ENCODE measurements at places on chromosomes 6 and 20.

- no peak for DNase-seq
Measured at GRCh38 chr20:37282556-37282955, 6.9 kb upstream of the MANBAL start.

DNA sequence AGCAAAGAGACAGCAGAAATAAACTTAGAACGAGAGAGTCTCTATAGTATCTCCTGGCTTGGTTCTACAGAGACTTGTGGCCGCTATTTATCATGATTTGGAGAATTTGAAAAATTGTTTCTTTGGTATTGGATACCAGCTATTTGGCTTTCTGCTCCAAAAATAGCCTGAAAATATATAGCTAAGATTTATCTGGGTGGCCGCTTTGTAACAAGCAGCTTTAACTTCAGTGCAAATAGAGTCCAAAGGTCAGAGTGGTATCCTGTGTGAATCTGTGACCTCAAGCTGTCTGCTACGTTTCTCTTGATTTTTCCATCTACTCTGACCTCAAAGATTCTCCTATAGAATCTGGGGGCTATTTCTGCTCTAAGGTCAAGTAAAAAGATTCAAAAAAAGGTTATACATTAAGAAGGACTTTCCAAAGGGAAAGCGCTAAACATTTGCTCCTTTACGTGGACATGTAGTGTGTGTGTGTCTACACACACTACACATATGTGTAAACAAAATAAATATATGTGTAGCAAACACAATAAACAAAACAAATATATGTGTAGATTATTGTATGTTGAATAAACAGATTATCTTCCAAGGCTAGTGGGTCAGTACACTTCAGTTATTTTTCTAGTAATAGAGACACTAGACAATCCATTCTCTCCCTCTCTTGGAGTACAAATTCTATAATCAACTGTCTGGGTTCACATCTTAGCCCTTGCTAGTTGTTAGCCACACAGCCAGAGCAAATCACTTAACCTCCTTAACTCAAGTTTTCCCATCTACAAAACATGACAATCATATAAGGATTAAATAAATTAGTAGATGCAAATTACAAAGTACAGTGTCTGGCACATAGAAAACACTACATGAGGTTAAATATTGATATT is 40.8 kb downstream of the CHD6 start:
- no peak for DNase-seq

DNA sequence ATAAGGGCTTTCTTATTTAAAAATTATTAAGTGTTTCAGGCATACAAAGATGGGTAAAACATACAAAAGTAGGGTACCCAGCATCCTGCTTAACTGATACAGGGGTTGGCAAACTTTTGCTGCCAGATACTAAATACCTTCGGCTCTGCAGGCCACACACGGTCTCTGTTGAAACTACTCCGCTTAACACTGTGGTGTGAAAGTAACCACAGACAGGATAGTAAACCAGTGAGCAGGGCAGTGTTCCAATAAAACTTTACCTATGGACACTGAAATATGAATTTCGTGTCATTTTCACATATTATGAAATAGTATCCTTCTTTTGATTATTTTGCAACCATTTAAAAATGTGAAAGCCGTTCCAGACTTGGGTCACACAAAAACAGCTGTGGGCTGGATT is 92.4 kb downstream of the EYA2 start:
- DNase-seq: no peak

DNA sequence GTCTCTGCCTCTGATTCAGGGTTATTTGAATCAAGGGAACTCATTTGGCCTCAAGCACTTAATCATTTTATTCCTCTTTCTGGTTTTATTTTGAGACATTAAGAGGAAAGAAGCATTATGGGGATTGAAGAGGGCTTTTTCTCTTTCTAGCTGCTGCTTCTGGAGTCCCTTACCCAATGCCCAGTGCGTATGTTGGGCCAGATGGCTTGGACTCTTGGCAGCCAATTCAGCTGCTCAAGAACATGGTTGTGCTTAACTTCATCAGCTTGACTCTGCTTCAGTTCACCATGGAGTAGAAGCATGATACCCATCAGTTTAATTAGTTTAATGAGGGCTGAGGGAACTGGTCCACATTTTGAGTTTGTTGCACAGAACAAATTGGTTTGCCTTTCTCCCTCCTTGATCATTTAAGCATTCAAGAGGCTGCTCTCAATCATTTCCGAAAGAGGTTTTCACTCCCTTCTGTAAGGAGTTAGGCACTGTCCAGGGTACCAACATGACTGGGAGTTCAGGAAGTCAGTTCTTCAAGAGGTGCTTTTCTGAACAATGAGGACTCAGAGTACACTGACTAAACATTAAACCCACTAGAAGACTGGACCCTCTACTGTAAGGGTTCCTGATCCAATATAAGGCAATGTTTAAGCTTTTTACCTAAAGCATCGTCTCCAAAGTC is 14.6 kb downstream of the PDYN start:
- no peak for DNase-seq

DNA sequence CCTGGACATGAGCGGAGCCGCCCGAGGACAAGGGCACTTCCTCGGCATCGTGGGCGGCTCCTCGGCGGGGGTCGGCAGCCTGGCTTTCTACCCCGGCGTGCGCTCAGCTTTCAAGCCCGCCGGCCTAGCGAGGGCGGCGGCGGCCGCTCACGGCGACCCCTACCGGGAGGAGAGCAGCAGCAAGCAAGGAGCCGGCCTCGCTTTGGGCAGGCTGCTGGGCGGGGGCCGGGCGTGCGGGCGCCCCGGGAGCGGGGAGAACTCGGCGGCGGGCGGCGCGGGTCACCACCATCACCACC is 6.7 kb downstream of the PRDM13 start:
- DNase-seq: no peak

GRCh38 chr6:36246506-36247268 is 23.2 kb upstream of the PNPLA1 start:
- no peak for DNase-seq

DNA sequence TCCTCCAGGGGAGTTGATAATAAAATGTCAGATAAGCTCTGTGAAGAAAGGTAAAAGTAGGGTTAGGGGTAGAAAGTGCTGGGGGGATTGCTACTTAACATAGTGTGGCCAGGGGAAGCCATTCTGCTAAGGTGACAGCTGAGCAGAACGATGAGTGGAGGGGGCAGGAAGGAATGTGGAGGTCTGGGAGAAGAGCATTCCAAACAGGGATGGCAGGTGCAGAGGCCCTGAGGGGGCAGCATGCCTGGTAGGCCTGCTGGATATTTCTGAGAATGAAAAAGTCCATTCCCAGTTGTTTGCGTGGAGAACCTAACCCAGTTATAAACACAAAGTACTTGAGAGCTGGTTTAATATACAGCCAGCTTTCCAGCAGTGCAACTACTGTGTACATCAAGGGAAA is 9.3 kb downstream of the GFRA4 start:
- DNase-seq: no peak

- DNase-seq: no peak
Measured at GRCh38 chr20:36497856-36498255, 43.5 kb upstream of the MYL9 start.

GRCh38 chr20:5065879-5066383 is 53.8 kb downstream of the PCNA start:
- peak; percentile 62 for DNase-seq

- no peak for DNase-seq
Measured at GRCh38 chr6:36847152-36847551, 7.9 kb upstream of the CPNE5 start.

DNA sequence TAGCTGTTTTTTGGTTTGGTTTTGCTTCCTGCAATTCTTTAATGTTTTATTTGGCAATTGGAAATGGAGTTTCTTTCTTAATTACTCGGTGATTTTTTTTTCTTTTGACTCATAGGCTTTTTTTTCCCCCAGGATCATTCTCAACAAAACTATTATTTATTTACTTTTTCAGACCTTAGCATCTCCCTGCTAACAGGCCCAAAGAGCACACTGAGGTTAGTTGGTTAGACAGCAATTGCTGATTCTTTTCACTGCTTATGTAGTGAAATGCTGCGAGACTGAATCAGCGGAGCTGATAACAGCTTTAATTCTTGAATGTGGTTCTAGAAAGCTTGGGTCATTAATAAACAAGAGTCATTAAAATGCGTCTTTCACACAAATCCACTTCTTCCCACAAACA is 79.1 kb upstream of the ZFP64 start:
- DNase-seq: no peak

- no peak for DNase-seq
Measured at GRCh38 chr20:8049310-8049709, 29.7 kb upstream of the TMX4 start.

GRCh38 chr6:124780623-124781022 is 181.6 kb upstream of the RNF217 start:
- no peak for DNase-seq

DNA sequence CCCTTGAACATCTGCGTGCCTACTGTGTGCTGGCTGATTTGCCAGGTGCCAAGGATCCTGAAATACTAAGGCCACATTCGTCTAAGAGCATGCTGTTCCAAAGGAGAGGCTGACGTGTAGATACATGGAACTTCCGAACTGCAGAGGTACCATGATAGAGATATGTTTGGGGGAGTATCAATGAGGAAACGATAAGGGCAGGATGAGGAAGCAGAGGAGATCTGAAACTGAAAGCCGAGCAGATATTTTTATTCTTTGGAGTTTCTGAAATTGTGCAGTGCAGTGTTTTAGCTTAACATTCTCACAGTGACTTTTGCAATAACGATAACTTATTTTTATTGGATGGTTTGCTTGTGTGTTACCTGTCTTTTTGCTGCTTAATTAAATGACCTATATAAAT is 24.3 kb downstream of the BMP6 start:
- DNase-seq: no peak

- no peak for DNase-seq
Measured at GRCh38 chr20:38805502-38805957, at the start of gene PPP1R16B. PPP1R16B (plus strand) TSS chr20:38805697; CDS start chr20:38835926, 30,229 bp downstream.

DNA sequence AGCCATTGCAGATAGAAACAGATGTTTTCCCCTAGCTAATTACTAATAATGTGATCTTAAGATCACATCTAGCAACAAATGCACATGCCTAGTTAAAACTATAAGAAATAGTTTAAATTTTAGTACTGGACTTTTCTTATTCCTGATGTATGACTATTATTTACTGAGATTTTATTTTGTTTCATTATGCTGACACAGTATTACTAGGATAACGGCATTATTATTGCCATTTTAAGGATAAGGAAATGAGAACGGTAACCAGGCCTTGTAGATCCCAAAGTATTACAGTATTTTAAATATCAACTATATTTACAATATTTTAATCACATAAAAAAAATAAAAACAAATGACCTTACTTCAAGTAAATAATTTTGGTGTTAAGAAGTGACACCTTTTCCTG is 240.3 kb downstream of the ADGRB3 start:
- no peak for DNase-seq

DNA sequence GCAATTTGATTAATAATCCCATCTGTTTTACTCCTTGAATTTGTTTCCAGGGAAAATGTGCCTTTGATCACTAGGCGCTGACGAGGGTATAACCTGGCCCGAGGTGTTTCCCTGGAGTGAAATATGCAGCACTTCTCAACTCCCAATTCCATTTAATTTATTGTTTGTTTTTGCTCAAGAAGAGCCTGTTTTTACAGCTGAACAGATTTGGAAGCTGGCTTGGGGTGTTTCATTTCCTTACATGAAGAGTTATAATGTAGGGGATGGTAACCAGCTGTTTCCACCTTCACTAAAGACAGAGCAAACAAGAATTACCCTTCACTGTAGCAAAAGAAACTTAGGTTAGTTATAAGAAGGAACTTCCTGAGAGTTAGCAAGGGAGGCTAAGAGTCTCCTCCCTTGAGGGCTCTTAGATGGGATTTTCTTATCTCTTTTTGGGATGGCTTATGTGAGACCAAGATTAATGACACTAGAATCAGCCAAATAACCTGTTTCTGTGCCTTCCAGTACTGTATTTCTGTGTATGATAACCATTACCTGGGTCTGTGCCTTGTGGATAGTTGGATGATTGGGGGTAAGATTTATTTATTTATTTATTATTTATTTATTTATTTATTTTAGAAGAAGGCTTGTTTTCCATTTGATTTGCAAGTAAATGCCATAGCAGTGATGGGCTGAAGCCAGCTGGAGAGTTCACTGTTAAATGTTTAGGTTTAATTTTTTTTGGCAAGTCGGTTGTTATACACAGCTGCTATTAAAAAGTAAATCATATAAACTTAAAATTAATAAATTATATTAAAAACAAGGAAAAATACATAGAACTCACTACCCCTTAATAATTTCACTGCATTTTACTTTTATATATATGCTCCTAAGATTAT is 162.2 kb upstream of the BMP2 start:
- DNase-seq: no peak

GRCh38 chr6:163185744-163186143 is 228.8 kb upstream of the QKI start:
- DNase-seq: no peak

DNA sequence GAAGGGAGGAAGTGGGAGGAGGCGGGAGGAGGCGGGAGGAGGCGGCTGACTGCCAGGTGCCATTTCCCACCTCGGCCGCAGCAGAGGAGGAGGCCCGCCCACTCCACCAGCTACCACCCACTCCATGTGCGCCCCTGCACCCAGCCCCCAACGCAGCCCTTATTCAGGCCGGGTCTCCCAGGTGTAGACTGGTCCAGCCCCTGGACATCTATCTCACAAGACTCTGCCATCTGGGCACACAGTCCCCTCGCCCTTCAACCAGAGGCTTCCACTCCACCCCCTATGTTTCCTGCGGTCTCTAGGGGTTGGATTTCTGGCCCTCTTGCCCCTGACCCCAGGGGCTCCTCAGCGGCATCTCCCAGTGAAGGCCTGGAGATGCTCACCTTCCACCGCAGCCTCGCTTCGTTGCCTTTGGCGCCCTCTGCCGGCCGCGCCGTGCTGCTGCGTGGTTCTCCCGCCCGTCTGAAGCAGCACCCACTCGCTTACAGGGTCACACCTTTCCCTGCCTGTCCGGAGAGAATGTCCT is 32.6 kb upstream of the FAM83D start:
- peak; percentile 39 for DNase-seq
